ENCODE measurements at places on chromosomes 1 and 21. TPM values are rescaled to one million over a fixed set of nuclear protein-coding genes. Genes with fewer than 3 reads are reported as not detected.

The TRAF5 gene
- total RNA-seq = 20.6 TPM

- peak; percentile 42 for DNase-seq
Observed at GRCh38 chr1:246971090-246971721, 36.7 kb downstream of the ZNF695 start.

DNA sequence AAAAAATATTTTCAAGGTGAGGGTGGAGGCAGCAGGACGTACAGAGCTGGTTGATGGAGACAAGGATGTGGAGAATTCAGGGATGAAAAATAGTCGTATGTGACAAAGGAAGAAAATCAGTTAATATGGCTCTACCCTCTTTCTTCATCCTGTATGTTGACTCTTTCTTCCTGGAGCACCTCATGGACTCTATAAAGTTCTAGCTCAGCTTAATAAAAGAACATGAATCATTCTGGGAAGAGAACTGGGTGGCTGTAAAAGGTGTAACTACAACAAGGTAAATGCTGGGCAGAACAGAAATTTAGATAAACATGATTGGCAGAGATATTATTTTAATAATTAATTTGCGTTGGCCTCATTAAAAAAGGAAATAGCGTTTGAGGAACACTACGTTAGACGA lies 241.8 kb upstream of the MAP1LC3C start:
- no peak for DNase-seq

DNA sequence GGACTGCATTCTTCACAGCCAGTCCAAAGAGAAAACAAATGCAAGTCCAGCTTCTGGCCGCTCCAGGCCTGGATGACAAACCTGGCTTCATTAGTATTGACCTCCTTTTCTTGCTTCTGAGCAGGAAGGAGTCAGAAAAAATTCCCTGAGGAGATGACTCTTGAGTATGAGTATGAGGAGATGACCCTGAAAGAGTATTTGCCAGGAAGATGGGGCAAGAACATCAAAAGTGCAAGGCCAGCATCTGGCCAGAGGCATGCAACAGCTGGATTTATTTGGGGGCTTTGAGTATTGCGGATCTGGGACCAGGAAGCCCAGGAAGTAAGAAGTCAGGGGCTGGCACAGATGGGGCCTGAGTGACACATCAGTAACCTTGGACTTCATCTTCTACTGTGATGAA lies 113.9 kb downstream of the GLIS1 start:
- peak; percentile 79 for DNase-seq

The FAM78B gene
- total RNA-seq = 0.27 TPM

The UMODL1 gene
- not detected for total RNA-seq

The C21orf58 gene
- 10.2 TPM for total RNA-seq

DNA sequence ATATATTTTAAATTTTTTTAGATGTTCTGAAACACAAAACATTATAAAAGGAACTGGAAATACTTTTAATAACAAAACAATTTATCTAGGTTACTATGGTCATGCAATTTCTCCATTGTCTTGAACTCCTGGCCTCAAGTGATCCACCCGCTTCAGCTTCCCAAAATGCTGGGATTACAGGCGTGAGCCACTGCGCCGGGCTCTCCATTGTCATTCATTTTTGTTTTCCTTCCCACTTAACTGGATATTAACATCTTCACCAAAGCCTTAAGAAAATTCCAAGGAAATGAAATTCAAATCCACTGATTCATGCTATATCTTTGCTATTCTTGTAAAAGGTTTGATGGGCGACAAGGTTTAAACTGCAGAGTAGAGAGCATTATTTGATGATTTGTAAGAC lies 279.5 kb upstream of the PKN2 start:
- no peak for DNase-seq

The CLCA4 gene
- not detected for total RNA-seq

The APOBEC4 gene
- total RNA-seq = not detected

DNA sequence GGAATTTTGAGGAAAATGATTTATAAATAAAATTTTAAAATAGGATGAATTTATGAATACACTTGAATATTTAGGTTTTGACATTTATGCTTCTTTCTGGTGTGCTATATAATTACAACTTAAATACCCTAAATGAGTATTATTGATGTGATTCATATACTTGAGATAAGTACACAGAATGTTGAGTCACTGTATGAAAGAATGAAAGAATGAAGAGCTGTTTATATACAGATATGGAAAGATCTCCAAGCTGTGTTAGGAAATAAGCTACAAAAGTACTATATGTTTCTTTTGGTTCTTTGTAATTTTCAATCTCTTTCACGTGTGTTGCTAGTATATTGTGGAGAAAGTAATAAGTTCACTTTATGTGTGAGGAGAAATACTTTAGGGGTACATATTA lies 147.2 kb downstream of the RASAL2 start:
- DNase-seq = peak; percentile 62

GRCh38 chr1:47213230-47213963 lies 18.6 kb downstream of the TAL1 start:
- no peak for DNase-seq

The RXFP4 gene
- not detected for total RNA-seq

- DNase-seq = no peak
Observed at GRCh38 chr1:18411321-18411720, 69.4 kb upstream of the KLHDC7A start.

- DNase-seq = no peak
Observed at GRCh38 chr1:32742956-32743355, 40.4 kb upstream of the SYNC start.

The CFHR2 gene
- not detected for total RNA-seq

DNA sequence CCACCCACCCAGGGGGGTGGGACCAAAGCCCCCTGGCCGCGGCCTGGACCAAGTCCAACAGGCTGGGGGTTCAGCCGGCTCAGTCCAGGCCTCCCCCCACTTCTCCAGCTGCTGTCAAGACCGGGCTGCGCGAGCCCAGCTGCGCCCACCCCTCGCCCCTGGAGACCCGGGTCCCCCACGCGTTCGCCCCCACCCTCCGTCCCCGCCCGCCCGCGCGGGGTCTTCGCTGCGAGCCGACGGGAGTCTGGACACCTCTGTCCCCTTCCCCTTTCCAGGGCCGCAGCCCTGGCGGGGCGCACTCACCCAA lies 253 bp downstream of the RAP1GAP start:
- DNase-seq = no peak

The TNFRSF25 gene
- total RNA-seq = 2.0 TPM

DNA sequence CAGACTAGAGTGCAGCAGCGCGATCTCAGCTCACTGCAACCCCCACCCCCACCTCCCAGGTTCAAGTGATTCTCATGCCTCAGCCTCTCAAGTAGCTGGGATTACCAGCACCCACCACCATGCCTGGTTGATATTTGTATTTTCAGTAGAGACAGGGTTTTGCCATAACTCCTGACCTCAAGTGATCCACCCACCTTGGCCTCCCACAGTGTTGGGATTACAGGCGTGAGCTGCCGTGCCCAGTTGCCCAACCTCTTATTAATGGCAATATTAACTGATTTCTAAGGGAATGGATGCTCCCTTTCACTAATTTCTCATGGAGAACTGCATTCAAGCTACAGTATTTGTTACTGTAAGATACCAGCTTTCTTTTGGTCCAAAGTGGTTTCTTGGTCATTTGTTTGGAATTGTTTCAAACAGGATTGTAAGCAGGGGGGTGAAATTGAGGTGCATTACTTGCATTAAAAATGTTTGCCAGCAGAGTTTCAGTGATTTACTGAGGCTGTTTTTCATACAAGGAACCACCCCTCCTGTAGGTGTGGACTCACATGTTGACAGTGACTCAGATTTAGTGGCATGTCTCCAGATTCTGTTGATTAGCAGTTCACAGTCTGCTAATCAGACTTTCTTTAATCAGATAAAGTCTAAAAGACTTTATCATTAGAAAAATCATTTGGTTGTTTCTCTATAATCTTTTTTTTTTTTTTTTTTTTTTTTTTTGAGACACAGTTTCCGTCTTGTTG lies 3.9 kb upstream of the TGFBR3 start:
- DNase-seq = peak; percentile 66

DNA sequence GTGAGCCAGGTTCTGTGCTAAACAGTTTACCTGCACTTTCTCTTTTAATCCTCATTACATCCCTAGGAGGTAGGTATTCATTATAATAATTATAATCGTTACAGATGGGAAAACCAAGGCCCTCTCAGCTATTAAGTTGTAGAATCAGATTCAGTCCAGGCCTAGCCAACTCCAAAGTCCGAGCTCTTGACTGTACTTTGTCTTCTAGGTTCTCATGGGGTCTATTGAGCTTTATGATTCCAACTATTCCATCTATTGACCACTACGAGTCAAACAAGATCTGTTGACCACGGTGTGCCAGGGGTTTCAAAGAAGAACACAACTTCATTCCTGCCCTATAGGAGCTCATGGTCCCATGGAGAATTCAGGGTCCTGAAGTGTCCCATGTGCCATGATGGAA lies 2.0 kb downstream of the IFNLR1 start:
- no peak for DNase-seq

DNA sequence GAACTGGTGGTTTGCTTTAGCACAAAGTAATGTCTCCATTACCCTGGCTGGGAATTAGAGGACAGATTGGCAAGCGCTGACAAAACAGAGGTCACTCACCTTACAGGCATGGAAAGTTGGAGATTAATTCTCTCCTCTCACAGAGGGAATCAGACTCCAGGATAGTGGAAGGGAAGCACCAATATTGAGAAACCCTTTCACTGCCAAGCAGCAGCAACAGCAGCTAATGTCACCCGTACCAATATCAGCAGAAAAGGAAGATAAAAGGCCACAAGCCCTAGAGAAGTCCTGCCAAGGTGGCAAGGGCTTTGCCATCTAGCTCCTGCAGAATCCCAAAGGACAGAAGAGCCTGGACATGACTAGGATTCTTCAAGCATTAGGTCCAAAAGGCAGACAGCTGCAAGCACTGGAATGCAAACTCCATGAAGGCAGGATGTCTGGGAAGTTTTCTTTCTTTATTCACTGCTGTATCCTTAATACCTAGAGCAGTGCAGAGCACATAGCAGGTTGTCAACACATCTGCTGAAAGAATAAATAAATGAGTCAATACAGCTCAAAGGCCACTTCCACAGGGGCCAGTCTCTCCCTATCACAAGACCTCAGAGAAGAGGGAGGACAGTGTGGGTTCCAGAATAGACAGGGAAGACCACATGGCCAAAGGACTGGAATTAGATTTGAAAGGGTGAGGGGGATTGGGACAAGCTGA lies 57.2 kb downstream of the ERI3 start:
- DNase-seq = no peak

DNA sequence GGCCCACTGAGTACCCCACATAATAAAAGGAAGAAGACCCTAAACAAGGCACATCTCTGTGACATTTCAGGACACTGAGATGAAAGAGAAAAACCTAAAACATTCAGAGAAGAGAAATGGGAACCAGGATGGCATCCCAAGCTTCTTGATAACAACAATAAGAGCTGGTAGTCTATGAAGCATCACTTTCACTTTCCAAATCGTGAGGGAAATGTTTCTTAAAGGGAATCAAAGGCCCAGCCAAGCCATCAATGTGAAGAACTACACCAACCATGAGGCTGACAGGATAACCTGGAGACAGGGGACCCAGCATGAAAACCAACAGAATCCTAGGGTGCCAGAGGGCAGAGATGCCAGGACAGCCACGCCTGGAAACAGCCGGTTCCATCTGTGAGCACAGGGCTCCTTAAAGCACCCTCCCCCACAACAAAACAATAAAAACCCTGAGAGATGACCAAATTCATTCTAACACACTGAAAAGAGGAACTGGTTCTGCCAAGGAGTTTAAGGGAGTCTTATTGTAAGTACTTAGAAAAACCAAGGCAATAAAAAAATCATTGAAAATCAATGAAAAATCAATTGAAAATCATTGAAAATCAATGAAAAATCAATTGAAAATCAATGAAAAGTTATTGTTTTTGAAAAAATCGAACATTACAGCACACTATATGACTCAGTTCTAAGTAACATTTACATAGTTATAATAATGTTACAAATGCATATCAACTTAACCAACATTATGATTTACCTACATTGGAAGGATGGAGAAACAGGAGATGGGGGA lies 141.5 kb upstream of the ERG start:
- peak; percentile 27 for DNase-seq

DNA sequence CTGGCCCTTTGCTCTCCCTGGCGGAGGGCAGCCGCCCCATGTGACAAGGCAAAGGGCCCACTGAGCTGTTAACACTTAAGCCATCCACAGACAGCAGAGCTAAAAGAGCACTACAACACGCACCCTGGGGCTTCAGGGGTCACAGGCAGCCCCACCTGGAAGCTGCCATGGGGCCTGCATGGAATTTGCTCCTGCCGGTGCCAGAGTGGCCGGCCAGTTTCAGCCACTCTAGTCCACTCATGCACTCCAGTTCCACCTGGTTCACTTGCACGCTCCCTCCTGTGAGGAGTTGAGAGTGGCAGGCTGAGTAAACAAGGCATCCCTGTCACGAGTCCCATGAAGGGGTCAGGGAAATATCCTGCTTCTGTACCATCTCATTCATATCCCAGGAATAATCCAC lies 55.3 kb downstream of the RIMS3 start:
- no peak for DNase-seq

DNA sequence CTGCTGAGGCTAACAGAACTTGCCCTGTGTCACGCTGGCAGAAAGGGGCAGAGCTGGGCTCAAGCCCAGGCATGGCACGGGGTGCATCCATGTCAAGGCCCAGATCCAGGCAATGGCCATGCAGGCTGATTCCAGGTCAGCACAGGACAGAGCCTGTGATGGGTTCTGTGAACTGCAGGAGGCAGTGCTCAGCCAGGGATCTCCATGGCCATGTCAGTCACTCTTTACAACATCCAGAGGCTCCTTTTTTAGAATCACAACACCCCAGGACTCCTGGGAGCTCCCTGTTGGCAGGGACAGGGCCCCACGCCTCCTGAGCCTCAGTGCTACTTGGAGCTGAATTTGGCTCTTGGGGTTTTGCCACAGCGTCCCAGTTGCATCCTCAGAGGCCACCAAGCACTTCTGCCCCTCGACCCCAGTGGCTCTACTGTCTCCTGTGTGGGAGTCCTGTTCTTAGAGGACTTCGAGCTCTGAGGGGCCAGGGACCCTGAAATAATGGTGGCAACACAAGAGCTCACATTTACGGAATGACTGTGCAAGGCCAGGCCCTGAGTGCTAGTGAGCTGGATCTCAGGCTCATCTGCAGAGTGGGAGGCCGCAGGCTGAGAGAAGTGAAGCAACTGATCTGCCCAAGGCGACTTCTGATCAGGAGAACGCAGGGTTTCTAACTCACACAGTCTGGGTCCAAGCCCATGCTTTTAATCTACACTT lies 211.5 kb downstream of the TRABD2B start:
- no peak for DNase-seq

GRCh38 chr1:162033428-162033827 lies 9.8 kb upstream of the OLFML2B start:
- DNase-seq = peak; percentile 18

The VWA1 gene
- 2.9 TPM for total RNA-seq

The AP4B1 gene
- 10.9 TPM for total RNA-seq

Measured in fibroblast of the aortic adventitia (primary cell).